ENCODE measurements at places on chromosomes 4 and X. TPM values are rescaled to one million over a fixed set of nuclear protein-coding genes. Genes with fewer than 3 reads are reported as not detected.

DNA sequence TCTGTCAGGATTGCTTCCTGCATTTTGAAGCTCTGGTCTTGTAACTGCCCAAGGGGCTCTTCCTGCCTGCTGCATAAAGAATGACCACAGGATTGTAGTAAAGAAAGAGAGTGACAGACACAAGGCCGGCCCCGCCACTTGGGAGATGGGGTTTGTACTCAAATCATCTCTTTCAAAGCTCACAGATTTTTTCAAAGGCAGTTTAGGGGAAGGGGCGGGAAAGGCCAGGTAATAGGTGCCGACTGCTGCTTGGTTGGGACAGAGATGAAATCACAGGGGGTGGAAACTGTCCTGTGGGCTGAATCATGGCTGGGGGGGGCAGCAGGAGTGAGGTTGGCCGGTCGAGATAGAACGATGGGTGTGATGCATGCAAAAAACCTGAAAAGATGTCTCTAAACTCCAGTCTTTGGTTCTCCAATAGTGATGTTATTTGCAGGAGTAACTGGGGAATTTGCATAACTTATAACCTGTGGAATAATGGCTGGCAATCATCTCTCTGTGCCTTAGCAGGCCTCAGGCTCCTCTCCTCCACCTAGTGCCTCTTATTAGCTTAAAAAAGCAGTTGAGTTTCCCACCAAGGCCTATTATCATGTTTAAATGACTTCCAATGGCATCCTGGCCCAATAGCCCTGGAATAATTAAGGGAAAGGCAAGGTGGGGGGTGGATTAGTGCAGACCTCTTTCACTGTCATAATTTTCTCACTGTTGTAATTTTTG is 778.4 kb upstream of the FRG1 start:
- no peaks in the 10 kb centered on the region for H3K27me3 ChIP-seq
- no peaks in the 10 kb centered on the region for H3K36me3 ChIP-seq
- H3K4me1 ChIP-seq = no peaks in the 10 kb centered on the region
- no peak overlapping the region for H3K27ac ChIP-seq
- H3K4me3 ChIP-seq = no peak overlapping the region

DNA sequence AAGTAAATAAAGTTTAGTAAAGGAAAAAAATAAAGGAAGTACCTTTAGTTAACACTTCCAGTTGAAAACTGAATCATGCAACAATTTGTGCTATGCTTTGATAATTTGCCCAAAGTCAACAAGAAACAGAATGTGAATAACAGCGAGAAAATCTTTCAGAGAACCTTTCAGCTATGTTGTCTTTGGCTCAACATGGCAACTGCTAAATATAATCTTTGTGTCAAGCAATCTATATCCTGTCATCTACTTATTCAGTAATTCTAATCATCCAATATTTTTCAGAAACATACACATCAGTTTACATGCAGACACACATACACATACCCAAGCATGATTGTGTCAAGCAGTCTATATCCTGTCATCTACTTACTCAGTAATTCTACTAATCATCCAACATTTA is 136.0 kb upstream of the PABPC4L start:
- no peaks in the 10 kb centered on the region for H3K4me1 ChIP-seq
- DNase-seq = no peak
- no peaks in the 10 kb centered on the region for H3K27me3 ChIP-seq
- no peak overlapping the region for H3K4me3 ChIP-seq
- H3K27ac ChIP-seq = no peak overlapping the region

GRCh38 chr4:66602622-66603021 is 932.3 kb upstream of the EPHA5 start:
- no peaks in the 10 kb centered on the region for H3K27me3 ChIP-seq
- H3K36me3 ChIP-seq = no peaks in the 10 kb centered on the region
- H3K4me3 ChIP-seq = no peak overlapping the region
- no peak for DNase-seq
- H3K4me1 ChIP-seq = no peaks in the 10 kb centered on the region

GRCh38 chr4:113776016-113776415 is 14.5 kb upstream of the CAMK2D start:
- H3K4me3 ChIP-seq = no peak overlapping the region
- no peak overlapping the region for H3K27ac ChIP-seq
- DNase-seq = no peak
- no peaks in the 10 kb centered on the region for H3K27me3 ChIP-seq

GRCh38 chr4:63831590-63832155 is 577.6 kb downstream of the TECRL start:
- no peaks in the 10 kb centered on the region for H3K4me1 ChIP-seq
- no peak for DNase-seq
- no peak overlapping the region for H3K27ac ChIP-seq
- no peaks in the 10 kb centered on the region for H3K27me3 ChIP-seq

Gene EIF1AX
- 58.9 TPM for total RNA-seq

Gene UGT2A2
- not detected for total RNA-seq

Gene XPNPEP2
- not detected for total RNA-seq

Gene SGCB
- total RNA-seq = 32.8 TPM

Gene ANXA10
- total RNA-seq = 3.6 TPM

Gene MAGEB1
- total RNA-seq = not detected

DNA sequence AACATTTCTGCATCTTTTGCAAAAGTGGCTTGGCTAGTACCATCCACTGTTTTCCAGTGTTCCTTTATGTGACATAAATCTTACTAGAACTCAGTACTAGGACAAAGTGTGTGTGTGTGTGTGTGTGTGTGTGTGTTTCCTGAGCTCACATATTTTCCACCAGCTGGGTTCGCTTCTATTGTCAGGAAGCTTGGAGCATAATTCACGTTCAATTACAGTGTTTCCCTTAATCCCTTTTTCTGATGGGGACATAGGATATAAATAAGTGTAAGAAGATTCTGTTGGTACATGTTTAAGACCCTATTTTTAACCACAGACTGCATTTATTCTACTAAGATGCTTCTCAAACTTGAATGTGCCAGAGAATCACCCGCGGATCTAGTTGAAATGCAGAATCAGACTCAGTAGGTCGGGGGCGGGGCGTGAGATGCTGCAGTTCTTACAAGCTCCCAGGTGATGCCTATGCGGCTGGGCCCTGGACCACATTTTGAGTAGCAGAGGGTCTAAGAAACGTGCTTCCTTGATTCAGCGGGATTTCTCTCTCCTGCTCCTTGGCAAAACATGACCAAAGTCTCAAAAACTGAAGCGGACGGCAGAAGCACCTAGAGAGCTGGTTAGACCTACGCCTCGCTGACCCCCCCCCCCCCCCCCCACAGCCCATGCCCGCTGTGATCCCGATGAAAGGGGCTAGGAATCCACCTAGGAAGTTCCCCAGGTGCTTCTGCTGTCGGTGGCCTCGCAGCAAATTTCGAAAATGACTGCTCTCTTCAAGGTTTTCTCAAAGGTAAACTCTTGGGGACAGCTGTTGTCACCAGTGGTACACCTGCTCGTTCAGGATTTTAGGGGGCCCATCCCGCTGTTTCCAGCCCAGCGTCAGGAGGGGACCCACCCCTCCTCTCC is 797 bp downstream of the CD99L2 start:
- H3K4me3 ChIP-seq = peak overlapping the region; percentile 90
- DNase-seq = peak; percentile 3
- no peaks in the 10 kb centered on the region for H3K36me3 ChIP-seq

Gene CTAG2
- not detected for total RNA-seq

- DNase-seq = no peak
- no peaks in the 10 kb centered on the region for H3K36me3 ChIP-seq
- no peak overlapping the region for H3K27ac ChIP-seq
- H3K4me3 ChIP-seq = no peak overlapping the region
Observed at GRCh38 chr4:71212216-71212615, 126.6 kb upstream of the SLC4A4 start.

- H3K36me3 ChIP-seq = no peaks in the 10 kb centered on the region
- DNase-seq = no peak
- H3K4me1 ChIP-seq = peaks cover 17% of the 10 kb centered on the region
- peak overlapping the region; percentile 26 for H3K27ac ChIP-seq
- no peak overlapping the region for H3K4me3 ChIP-seq
Observed at GRCh38 chr4:75733369-75733768, 9.0 kb downstream of the USO1 start.

Gene ZAR1
- not detected for total RNA-seq

- no peaks in the 10 kb centered on the region for H3K36me3 ChIP-seq
- H3K4me1 ChIP-seq = no peaks in the 10 kb centered on the region
- DNase-seq = no peak
Observed at GRCh38 chr4:81071013-81071412, 40.5 kb downstream of the BMP3 start.

DNA sequence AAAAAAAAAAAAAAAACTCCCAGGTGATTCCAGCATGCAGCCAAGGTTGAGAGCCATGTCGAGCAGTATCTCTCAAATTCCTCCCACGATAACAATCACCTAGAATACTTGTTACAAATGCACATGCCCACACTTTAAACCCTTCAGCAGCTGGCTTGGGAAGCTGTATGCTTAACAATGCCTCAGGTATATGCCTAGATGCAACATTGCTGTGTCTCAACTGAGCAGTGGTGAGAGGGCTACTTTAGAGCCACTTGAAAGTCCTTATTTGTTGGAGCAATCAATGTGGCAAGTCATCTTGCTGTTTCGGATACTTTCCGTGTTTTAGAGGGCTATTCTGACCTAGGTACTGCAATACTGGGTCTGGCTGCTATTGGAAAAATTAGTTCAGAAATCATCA is 487.4 kb downstream of the INPP4B start:
- no peak overlapping the region for H3K27ac ChIP-seq
- H3K27me3 ChIP-seq = no peaks in the 10 kb centered on the region
- no peak overlapping the region for H3K4me3 ChIP-seq
- no peaks in the 10 kb centered on the region for H3K4me1 ChIP-seq

Gene ETDB
- not detected for total RNA-seq

- no peaks in the 10 kb centered on the region for H3K4me1 ChIP-seq
- H3K4me3 ChIP-seq = no peak overlapping the region
- DNase-seq = no peak
- H3K27ac ChIP-seq = no peak overlapping the region
- no peaks in the 10 kb centered on the region for H3K36me3 ChIP-seq
Observed at GRCh38 chr4:99991741-99992140, 41.7 kb upstream of the H2AZ1 start.

- no peak overlapping the region for H3K27ac ChIP-seq
- no peak overlapping the region for H3K4me3 ChIP-seq
- no peaks in the 10 kb centered on the region for H3K36me3 ChIP-seq
- no peaks in the 10 kb centered on the region for H3K27me3 ChIP-seq
- no peak for DNase-seq
Observed at GRCh38 chrX:48496660-48497059, 12.1 kb upstream of the PORCN start.

Gene SLITRK4
- total RNA-seq = not detected

DNA sequence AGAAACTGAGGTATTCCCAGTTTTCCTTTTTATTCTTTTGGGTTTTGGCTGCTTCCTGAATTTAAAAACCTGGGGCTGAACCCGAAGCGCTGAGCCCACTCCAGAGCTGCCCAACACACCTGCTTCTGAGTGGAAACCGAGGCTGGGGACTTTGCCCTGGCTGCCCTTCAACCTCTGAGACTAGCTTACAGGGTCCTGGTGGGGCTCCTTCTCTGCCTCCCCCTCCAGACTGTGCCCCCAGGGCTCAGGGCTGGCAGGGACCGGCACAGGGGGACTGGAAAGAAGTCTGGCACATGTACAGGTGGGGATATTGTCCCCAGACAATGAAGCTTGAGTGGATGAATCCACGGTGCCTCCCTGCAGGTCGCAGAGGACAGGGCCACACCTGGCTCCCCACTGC is 240.4 kb upstream of the PSAPL1 start:
- H3K36me3 ChIP-seq = no peaks in the 10 kb centered on the region
- peaks cover 19% of the 10 kb centered on the region for H3K27me3 ChIP-seq
- H3K27ac ChIP-seq = no peak overlapping the region
- no peaks in the 10 kb centered on the region for H3K4me1 ChIP-seq
- DNase-seq = no peak

DNA sequence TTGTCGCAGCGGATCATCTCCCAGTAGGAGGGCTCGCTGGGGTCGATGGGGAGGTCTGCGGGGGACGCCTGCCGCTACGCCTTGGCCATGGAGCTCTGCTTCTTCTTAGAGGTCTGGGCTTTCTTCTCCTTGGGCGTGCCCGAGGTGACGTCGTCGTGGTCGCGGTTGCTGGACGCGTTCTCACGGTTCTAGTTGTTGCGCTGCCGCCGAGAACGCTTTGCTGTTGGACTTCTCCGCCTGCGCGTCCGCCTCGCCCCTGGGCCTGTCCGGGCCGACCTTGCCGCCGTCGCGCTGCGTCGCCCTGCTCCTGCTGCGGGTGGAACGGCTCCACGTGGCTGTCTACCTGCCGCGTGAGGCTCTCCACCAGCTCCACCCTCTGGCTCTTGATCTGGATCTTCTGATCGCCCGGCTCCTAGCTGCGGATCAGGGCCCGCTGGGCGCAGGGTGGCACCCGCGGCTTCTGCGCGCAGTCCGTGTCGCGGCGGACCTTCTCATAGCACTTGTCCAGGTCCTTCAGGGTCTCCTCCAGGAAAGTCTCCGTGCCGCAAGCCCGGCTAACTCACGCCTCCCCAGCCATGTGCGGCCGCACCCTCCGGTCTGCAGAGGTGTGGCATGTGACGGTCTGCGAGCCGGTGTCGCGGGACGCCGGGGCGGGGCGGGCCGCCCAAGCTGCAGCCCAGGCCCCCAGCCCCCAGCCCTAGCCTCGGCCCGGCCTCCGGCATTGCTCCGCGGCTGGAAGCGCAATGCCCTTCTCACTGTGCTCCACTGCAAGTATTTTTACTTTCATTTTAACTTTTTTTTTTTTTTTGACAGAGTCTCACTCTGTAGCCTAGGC is 40.5 kb upstream of the OGT start:
- peak; percentile 38 for DNase-seq
- peaks cover 2% of the 10 kb centered on the region for H3K4me1 ChIP-seq
- no peaks in the 10 kb centered on the region for H3K36me3 ChIP-seq
- H3K4me3 ChIP-seq = peak overlapping the region; percentile 51
- H3K27me3 ChIP-seq = no peaks in the 10 kb centered on the region

DNA sequence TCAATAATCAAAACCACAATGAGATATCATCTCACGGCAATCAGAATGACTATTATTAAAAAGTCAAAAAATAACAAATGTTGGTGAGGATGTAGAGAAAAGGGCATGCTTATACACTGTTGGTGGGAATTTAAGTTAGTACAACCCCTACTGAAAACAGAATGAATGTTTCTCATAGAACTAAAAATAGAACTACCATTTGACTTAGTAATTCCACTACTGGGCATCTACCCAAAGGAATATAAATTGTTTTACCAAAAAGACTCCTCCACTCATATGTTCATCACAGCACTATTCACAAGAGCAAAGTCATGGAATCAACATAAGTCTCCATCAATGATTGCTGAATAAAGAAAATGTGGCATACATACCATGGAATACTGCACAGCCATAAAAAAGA is 278.1 kb upstream of the ARSJ start:
- H3K36me3 ChIP-seq = no peaks in the 10 kb centered on the region
- H3K4me3 ChIP-seq = no peak overlapping the region
- DNase-seq = no peak
- no peaks in the 10 kb centered on the region for H3K27me3 ChIP-seq

GRCh38 chrX:150546711-150547153 is 21.7 kb upstream of the MTM1 start:
- H3K4me1 ChIP-seq = peaks cover 25% of the 10 kb centered on the region
- no peak overlapping the region for H3K27ac ChIP-seq
- no peak overlapping the region for H3K4me3 ChIP-seq
- no peaks in the 10 kb centered on the region for H3K36me3 ChIP-seq
- H3K27me3 ChIP-seq = no peaks in the 10 kb centered on the region

GRCh38 chr4:5787311-5787710 is 76.3 kb downstream of the EVC start:
- H3K4me1 ChIP-seq = no peaks in the 10 kb centered on the region
- no peak for DNase-seq
- H3K36me3 ChIP-seq = no peaks in the 10 kb centered on the region
- H3K27me3 ChIP-seq = no peaks in the 10 kb centered on the region

Gene AMTN
- total RNA-seq = not detected

Gene CNOT6L
- 9.2 TPM for total RNA-seq

Gene CT45A1
- not detected for total RNA-seq

Gene ADRA2C
- total RNA-seq = not detected
